ENCODE measurements at places on chromosomes 5 and 9. TPM values are rescaled to one million over a fixed set of nuclear protein-coding genes. Genes with fewer than 3 reads are reported as not detected.

The TMEM232 gene
- total RNA-seq, result 2.3 TPM

DNA sequence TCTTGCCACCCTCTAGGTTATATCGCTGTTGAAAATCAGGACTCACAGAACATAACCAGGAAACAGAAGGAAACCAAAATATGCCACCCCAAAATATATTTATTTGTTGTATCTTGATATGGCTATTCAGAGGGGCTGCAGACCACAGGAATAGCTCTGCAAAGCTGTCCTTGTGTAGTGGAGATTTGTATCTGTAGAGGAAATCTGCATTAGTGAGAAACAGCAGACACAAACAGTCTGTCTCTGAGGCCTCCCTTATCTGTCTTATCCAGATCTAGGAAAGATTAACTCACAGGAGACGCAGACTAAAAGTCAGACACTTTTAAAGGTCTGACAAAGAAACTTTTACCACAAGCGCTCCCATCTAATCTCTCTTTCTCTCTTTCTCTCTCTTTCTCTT lies 54.1 kb upstream of the CEMIP2 start:
- no peak for DNase-seq

- peak; percentile 68 for DNase-seq
Measured at GRCh38 chr9:129291041-129291501, 113.0 kb upstream of the IER5L start.

The LEAP2 gene
- not detected for total RNA-seq

The POLK gene
- total RNA-seq, result 24.9 TPM

DNA sequence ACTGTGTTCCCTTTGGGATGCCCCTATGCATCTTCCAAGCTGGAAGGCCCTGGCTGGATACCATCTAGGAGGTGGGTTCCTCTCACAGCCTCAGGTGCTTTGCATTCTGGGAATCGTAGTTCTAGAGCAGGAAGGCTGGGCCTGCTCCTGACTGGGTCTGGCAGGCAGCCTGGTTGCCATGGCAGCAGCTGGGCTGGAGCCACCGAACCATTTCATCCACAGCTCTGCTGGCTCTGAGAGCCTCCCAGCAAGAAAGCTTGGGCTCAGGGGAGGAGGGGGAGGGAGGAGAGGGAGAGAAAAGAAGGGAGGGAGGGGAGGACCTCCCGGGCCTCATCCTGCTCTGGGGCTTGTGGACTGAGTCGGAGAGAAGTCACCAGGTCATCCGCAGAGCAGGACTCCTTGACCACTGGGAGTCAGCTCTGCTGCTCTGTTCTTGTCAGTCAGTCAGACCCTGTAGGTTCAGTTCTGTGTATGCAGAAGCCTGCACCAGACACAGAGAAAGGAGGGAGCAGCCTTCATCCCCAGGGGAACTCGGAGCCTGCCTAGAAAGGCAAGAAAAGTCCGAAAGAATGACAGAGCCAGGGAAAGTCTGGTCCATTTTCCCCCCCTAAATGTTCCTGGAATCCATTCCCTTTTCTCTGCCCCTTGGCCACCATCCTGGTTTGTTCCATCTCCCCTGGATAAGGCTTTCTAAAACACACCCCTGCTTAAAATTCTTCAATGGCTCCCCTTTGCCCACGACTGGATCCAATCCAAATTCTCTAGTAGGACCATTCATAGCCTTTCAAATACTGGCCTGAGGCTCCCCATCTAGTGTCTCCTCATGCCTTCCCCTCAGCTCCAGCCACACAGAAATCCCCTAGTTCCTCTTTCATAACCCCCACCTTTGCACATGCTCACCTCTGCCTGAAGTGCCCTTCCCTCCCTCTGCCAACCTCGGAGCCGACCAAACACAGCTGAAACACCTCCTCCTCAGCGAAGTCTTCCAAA lies 65.4 kb upstream of the ARAP3 start:
- no peak for DNase-seq

The MAMDC2 gene
- 5.7 TPM for total RNA-seq

The PAPPA gene
- total RNA-seq, result 0.64 TPM

GRCh38 chr5:174166231-174167079 lies 120.9 kb downstream of the NSG2 start:
- DNase-seq, result peak; percentile 40

Measured in lower leg skin (tissue), 4 donors.